ENCODE measurements at places on chromosomes 2 and 18.

DNA sequence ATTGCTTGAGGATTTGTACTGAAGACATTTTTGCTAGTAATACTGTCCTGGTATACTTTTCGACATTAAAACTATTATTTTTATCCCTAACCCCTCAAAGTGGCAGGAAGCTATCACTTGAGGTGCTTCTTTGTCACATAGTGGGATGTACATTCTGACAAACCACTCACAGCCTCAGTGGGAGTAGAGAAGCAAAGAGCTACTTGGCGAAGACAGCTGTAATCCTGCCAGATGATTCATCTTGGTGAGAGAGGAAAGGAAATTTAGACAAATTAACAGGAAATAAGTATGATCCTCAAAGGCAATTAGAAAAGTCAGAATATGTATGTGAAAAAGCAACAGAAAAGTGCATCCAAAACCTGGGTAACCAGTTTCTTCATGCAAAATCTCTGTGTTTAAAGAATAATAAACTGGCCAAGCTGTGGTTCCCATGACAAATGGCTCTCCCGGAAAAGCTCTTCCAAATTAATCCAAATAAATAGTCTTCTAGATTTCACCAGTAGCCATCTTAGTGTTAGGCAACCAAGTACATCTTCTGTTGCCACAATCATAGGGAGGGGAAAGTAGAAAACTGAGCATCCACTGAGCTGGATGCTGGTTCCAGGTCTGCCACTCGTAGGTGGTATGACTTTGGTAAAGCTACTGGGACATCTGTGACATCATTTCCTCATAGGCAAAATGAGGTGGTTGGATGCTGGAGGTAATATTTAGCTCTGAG is 308.0 kb upstream of the LYPD1 start:
- DNase-seq, result no peak

DNA sequence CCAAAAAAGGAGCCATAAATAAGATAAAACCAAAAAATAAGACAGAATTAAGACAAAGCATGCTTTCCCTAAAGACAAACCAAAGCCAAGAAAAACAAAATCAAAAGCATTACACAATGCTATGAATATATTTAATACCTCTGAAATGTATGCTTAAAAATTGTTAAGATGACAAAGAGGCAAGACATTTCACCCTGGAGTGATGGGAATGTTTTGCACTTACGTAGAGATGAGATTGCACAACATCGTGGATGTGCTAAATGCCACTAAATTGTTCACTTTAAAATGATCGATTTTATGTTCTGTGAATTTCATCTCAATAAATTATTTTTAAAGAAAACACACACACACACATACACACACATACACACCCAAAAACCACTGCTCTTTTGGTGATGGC is 386.6 kb upstream of the KLHL29 start:
- no peak for DNase-seq

GRCh38 chr2:50480507-50480906 is 551.4 kb downstream of the NRXN1 start:
- no peak for DNase-seq

DNA sequence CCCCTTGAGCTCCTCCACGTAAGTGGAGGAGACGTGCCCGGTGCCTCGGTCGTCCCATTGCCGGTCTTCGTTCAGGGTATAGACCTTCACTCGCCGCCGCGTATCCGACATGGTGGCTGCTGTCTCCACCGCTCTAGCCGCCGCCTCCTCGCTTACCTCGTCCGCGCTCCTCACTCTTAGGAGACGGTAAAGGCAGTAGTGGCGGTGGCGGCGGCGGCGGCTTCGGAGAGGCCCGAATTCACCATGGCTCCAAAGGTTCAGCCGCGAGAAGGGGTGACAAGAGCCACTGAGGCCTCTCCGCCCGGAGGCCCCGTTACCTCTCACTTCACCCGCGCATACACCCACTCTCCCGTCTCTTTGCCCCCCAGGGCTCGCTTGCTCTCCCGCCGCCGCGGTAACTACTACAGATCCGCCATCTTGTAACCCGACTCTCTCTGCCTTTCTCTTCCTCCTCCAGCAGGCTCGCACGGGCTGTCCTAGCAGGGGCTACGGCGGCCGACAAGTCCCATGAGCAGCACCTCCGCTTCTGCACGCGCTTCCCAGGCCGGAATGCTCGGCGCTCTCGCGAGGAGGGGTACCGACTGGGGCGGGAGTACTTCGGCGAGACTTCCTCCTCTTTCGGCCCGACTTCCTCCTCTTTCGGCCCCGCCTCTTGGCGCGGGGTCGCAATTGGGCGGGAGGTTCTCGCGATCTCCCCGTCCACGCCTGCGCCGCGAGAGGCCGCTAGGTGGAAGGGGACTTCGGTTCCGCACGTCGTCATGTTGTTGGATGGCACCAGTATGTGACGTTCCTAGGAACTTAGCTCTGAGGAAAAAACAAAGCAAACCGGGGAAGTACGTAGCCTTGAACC is at the start of gene PPP4R3B:
Gene PPP4R3B (minus strand): TSS at position 448 of the 850 bp plus-strand sequence. CDS start 337 bp downstream, at position 111.
- DNase-seq, result peak; percentile 99

DNA sequence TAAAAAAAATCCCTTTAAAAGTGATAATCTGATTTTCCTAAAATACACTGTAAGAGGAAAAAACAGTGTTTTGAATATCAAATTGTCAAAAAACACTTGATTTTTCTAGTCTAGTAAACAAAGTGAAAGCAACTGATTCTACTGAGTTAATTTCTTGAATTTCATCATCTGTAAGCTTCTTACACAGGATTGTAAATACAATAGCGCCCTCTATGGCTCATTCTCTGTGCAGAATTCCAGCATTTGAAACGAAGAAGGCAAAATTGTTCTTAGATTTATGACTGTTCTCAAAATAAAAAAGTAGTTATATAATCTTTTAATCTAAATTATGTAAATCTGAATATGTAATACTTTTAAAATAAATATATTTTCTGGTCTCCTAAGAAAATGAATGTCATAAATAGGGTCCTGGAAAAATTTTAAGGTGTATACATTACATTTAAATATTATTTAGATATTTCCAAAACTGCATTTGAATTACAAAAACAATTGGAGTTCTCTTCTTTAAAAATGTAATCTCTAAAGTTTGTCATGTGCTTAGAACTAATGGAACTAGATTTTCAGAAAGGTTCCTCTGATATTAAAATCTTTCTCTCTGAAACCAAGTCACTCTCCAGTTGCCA is 176.9 kb upstream of the MC4R start:
- peak; percentile 58 for DNase-seq

GRCh38 chr2:103615611-103616105 is 853.8 kb downstream of the TMEM182 start:
- DNase-seq, result no peak

GRCh38 chr2:54672590-54673456 is 50.6 kb upstream of the EML6 start:
- no peak for DNase-seq

- DNase-seq, result no peak
These were observed 32.5 kb upstream of the PLB1 start for GRCh38 chr2:28463211-28463816.

DNA sequence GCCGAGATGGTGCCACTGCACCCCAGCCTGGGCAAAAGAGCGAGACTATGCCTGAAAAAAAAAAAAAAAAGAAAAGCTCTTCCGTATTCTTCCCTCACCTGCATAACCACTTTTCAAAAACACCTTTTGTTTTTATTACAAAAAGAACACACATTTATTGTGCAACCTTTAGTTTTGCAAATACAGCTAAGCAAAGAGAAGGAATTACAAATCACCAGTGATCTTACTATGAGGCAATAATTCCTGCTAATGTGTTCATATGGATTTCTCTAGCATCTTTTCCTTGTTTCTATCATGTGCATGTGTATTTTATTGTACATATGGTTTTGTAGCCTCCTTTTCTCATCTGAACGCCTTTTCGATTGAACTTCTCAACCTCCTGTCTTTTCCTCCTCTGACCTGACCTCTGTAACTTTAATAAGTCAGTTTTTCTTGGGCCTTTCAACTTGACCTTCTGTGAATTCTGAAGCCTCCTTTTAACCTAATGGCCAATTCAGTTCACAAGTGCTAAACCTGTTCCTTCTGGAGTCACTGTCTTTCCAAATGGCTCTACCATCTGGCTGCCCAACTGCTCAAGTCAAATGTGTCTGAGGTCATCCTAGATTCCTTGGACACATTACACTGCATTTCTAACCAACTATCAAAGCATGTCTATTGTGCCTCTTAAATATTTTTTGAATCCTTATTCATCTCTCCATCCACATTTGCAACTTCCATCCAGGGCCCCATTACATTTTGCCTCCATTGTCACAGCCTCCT is 59.1 kb upstream of the DAPL1 start:
- no peak for DNase-seq

DNA sequence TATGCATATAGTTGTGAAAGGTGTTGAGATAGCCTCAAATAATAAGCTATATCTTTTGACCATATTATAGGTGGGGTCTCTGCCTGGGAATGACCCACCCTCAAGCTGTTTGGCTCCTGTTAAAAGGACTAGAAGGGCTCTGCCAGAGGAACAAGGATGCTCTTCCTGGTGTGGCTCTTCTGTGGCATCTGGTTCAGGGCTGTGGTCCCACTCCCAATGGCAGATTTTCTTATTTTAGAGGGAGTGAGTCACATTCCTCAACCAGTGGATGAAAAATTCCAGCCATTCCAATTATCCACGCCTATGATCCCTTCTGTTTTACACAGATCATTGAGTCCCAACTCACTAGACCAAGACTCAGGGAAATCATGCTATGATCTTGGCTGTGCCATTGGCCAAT is 119.9 kb downstream of the PARD3B start:
- DNase-seq, result peak; percentile 10

DNA sequence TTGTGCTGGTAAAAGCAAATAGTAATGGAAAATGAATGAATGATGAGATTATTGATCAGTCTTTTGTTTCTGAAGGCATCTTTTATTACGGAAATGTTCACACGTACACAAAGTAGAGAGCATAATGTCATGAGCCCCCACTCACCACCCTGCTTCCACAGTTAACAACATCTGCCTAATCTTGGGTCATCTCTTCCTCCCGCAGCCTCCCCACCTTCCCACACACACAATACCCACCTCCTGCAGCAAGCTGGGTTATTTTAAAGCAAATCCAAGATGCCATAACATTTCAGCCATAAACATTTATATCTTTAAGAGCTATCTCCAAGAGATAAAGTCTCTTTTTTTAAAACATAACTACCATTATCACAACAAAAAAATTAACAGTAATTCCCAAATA is 36.3 kb downstream of the CYP27C1 start:
- DNase-seq, result no peak

GRCh38 chr2:18522484-18523146 is 37.8 kb downstream of the RDH14 start:
- no peak for DNase-seq

GRCh38 chr2:46929612-46930011 is 14.0 kb upstream of the MCFD2 start:
- DNase-seq, result no peak

- no peak for DNase-seq
These were observed 155.8 kb downstream of the RHBDD1 start for GRCh38 chr2:226991663-226992062.

DNA sequence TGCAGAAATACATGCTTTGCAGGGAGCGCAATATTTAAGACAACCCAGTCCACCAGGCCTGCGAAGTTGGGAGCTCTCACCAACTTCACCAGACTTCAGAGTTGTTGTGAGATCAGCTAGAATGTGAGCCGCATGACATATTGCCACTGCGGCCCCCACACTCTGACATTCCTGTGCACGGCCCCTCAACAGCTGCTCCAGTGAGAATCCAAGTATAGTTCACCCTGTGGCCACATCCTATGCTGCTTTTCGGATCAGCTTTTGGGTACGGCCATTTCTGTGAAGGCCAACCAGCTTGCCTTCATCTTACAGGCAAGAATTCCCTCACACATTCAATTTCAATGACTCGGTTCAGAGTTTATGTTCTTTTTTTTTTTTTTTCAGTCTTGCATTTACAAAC is 177.8 kb downstream of the SOX11 start:
- no peak for DNase-seq

GRCh38 chr2:65395621-65396347 is 36.6 kb downstream of the SPRED2 start:
- DNase-seq, result no peak

- no peak for DNase-seq
These were observed 5.7 kb downstream of the GREB1 start for GRCh38 chr2:11539317-11540147.

- DNase-seq, result no peak
These were observed 427.9 kb upstream of the CDH7 start for GRCh38 chr18:65322895-65323294.

DNA sequence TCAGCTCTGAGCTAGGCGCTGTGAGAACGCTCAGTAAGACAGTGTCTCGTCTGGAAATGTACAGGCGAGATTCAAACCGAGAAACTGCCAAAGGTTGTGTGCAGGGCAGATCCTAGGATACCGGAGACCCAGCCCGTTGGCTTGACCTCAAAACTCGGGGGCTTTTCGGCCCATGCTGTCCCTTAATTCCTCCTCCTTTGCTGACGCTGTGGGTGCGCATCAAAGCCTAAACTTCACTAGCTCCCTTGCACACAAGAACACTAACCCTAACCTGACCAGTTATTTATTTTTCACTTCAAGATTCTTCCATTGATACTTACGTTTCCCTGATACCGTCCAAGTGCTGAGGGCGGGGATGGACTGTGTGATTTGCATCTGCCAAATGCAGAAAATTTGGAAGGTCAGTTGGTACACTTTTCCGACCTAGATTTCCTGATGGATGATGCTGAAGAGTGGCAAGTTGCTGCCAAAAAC is 1.0 kb upstream of the AAK1 start:
- no peak for DNase-seq

- no peak for DNase-seq
These were observed 83.8 kb upstream of the SNTG2 start for GRCh38 chr2:866887-867286.

DNA sequence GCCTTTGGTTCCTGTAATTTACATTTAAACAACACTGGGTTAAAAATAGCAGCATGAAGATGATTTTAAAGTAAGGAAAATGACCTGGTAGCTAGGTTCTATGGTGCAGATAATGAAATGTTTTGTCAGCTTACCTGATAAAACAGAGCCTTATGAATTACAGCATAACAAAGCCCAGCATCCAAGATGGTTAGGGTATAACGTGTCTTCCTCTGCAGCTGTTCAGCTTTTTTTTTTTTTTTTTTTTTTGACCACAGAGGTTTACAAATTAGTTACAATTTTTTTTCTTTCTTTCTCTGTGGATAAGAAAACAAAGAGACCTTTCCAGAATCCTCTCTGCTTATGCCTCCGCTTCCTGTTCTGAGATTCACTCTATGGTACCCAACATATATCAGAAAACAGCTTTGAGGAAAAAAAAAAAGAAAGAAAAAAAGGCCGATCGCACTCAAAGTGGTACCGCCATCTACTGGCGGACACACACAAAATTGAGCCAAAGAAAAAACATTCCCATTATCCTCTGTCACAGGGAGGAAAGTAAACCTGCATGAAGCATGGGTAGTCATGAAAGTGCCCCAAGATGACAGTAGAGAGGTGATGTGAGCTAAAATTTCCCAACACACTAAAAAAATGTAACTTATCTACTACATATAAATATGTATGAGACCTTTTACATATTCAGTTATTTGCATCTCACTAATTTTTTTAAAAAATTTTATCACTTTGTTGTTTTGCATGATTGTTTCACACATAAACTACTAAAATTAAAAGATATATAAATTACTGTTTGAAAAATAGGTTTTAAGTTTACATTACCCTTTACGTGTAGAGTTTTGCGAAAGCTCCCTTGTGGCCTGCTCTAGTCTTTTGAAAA is at the start of gene SCN3A:
Gene SCN3A (minus strand): TSS at position 362 of the 871 bp plus-strand sequence. CDS start 27,656 bp downstream, outside the sequence.
- peak; percentile 51 for DNase-seq

- DNase-seq, result no peak
These were observed 537.5 kb upstream of the FSIP2 start for GRCh38 chr2:185201063-185201462.

GRCh38 chr2:178157574-178157973 is 36.7 kb upstream of the OSBPL6 start:
- no peak for DNase-seq

GRCh38 chr18:47151439-47151838 is 1.1 kb upstream of the HDHD2 start:
- DNase-seq, result no peak

GRCh38 chr18:78635093-78635800 is 344.4 kb upstream of the SALL3 start:
- no peak for DNase-seq

All from A549 (cell line).